Stimulated activated CD8-positive, alpha-beta memory T cell treated with anti-CD3 and anti-CD28 coated beads, Interleukin-7, amount 100 ng/mL, for 1 hour (primary cell): ENCODE measurements at places on chromosomes 1 and 21.

- DNase-seq, result no peak
Measured at GRCh38 chr21:31675318-31675717, 15.8 kb downstream of the SOD1 start.

DNA sequence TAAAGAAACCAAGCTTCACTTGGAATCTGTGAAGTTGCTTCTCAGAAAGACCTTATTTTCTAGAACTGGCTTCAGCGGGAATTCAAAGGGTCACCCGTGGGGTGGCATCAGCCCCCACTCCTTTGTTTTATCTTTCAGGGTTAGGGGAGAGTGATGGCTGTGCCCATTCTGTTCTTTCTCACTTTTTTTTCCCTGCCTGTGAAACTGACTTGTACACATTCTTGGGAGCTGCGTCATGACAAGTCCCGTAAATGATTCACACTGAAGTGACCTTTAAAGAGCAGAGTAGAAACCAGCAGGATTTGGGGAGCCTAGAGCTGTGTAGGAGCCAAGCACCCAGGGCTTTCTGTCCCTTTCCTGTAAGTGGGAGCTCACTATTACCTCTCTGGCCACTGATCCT lies 43.8 kb downstream of the SLC44A3 start:
- DNase-seq, result no peak

- DNase-seq, result no peak
Measured at GRCh38 chr1:29601021-29601420, 364.7 kb downstream of the PTPRU start.

GRCh38 chr1:27451343-27451742 lies 38.6 kb downstream of the WASF2 start:
- DNase-seq, result no peak

DNA sequence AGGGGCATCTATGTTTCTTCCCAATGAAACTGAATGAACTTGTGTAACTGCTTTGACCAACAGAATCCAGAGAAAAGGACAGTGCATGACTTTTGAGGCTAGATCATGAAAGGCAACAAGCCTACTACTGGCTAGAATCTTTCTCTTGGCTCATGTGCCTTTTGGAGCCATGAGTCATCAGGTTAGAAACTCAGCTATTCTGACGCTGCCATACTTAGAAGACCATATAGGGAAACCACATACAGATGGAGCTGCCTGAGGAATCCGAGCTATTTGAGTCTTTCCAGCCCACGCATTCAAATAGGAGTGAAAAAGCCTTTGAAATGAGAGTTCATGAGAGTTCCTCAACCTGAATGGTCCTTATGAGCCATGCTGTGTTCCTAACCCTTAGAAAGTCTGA lies 738.5 kb upstream of the CHRM3 start:
- DNase-seq, result no peak

- DNase-seq, result no peak
Measured at GRCh38 chr1:156160000-156160742, 6.8 kb downstream of the SEMA4A start.

GRCh38 chr1:58738876-58739275 lies 39.0 kb upstream of the MYSM1 start:
- no peak for DNase-seq

- peak; percentile 14 for DNase-seq
Measured at GRCh38 chr1:28199328-28200233, 23.1 kb upstream of the PTAFR start.

- DNase-seq, result no peak
Measured at GRCh38 chr1:225522588-225523262, 94.9 kb upstream of the LBR start.

- DNase-seq, result no peak
Measured at GRCh38 chr1:22875841-22876240, 96.8 kb downstream of the LACTBL1 start.

DNA sequence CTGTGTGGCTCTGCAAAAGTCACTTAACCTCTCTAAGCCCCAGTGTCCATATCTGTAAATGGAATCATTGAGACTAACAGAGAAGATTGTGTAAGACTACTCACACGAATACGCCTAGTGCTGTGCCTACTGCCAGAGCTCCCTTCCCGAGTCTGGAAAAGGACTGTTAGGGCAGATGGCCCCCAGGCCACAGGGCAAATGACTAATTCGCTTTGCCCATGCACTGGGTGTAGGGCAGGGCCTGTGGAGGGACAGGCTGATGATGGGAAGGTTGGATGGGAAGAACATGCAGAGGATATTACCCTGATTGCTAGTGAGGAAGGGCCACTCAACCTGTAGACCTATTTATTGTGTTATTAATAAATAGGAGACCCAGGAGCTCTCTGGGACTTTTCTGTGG lies 4.2 kb upstream of the GPR61 start:
- DNase-seq, result no peak

- no peak for DNase-seq
Measured at GRCh38 chr1:32702599-32703478, at the start of gene SYNC. Gene SYNC (minus strand): TSS chr1:32702770. CDS start chr1:32702660, 110 bp downstream.

- no peak for DNase-seq
Measured at GRCh38 chr1:212109728-212110127, 74.2 kb downstream of the DTL start.

DNA sequence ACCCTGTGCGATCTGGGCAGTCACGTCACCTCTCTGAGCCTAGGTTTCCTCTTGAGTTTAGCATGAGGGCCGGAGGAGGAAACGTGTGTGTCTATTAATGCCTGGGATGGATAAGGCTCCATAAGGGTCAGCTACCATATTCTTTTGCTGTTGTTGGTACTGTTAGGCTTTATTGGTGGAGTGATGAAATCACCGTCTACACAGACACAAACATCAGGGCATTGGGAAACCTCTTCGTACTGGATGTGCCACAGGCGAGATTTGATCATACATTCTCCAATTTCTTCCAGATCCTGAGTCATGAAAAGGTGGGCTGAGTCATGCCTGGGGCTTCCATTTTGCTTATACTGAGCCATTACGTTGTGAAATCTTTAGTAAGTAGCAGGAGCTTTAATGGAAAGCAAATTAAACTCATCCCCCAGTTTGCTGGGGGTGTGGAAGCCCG lies 24.9 kb upstream of the GRHL3 start:
- no peak for DNase-seq

GRCh38 chr1:177423090-177423489 lies 252.3 kb downstream of the BRINP2 start:
- no peak for DNase-seq

- no peak for DNase-seq
Measured at GRCh38 chr1:35557118-35557610, at the start of gene KIAA0319L. Gene KIAA0319L (minus strand): TSS chr1:35557403. CDS start chr1:35554491, 2,912 bp downstream.
